Ureter (tissue), 1 donor: ENCODE measurements at places on chromosomes 1 and 21. TPM values are rescaled to one million over a fixed set of nuclear protein-coding genes. Genes with fewer than 3 reads are reported as not detected.

PYHIN1 gene
- total RNA-seq, result 2.1 TPM

ACBD3 gene
- 43.9 TPM for total RNA-seq

CAPN9 gene
- 3.0 TPM for total RNA-seq

TRAF3IP3 gene
- 6.2 TPM for total RNA-seq
